ENCODE measurements at places on chromosomes 4 and X.

DNA sequence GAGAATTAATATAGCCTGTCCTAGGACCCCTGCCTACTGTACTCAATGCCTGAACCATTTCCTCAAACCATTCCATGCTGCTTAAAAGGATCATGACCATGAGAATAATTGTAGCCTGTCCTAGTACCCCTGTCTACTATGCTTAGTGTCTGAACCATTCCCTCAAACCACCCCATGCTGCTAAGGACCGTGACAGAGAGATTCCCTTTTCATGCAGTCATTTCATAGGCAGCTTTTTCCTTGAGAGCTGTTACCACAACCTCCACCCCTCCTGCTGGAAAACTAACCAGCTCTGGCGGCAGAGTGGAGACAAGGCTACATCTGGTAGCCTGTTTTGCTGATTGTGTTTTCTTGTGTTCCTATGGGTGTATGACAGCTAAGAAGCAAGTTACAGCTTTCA is 174.9 kb upstream of the SMARCAD1 start:
- DNase-seq: no peak

DNA sequence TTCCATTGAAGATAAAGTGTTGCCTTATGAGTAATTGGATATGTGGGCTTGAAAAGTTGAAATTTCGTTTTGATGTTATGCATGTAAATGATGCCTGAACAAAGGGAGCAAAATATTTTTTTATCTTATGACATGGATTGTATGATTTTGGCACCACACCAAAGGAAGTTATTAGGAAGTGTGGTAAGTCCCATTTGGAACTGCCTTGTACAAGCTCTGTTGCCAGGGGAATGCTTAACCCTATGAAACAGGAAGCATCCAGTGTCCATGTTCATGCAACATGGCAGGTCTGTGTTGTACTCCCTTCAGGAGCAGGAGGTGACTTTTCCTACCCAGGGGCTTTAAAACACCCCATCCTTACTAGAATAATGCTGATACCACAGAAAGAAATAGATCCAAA is 13.2 kb downstream of the SMPX start:
- no peak for DNase-seq

DNA sequence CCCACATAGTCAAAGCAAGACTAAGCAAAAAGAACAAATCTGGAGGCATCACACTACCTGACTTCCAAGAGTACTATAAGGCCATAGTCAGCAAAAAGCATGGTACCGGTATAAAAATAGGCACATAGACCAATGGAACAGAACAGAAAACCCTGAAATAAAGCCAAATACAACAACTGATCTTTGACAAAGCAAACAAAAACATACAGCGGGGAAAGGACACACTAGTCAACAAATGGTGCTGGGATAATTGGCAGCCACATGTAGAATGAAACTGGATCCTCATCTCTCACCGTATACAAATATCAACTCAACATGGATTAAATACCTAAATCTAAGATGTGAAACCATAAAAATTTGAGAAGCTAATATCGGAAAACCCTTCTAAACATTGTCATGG is 819.3 kb upstream of the FRG1 start:
- no peak for DNase-seq

- DNase-seq: no peak
Measured at GRCh38 chrX:38982370-38982769, 181.1 kb downstream of the MID1IP1 start.

DNA sequence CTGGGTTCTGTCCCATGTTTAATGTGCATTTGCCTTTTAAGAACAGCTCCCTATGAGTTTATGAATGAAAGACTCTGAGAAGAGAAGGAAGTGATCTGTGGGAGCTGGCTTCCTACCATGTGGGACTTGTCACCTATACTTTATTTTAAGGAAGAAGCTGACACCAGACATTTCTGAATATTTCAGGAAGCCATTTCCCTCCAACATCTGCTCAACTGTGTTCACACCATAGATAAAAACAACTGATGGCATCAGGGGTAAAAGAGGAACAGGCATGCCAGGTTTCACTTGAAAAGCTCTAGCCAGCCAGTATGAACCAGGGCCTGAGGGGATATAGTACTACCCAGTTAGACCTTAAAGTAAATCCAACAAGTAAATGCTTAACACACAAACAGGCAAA is 116.0 kb downstream of the COL4A6 start:
- DNase-seq: no peak

- DNase-seq: no peak
Measured at GRCh38 chr4:168623011-168623410, 126.2 kb downstream of the PALLD start.

- no peak for DNase-seq
Measured at GRCh38 chrX:10099411-10099810, 57.4 kb upstream of the CLCN4 start.

DNA sequence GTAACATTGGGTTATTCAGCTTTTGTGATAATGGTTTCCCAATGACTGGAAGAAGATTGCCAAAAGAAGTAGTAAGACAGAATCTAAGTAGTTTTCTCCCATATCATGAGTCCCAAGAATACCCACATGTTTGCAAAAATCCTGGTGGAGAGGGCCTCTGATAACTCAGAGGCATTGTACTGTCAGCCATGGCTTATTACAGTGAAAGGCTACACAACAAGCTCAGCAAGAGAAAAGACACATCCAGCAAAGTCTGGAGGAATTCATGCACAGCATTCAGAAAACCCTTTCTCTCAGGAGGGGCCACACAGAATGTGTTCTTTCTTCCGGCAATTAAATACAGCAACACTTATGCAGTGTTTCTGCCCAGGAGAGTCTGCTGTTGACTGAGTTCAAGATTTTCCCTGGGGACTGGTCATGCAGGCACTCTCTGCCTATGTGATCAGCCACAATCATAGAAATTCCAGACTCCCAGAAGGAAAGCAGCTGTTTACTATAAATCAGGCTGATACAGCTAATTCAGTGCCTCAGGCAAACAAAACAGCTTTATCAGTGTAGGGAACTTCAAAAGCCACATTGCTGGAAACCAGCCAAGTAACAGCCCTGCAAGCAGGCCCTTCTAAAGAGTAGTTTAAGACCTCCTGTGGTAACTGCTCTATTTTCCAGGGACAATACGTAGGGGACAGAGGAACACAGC is 937.1 kb downstream of the CCSER1 start:
- no peak for DNase-seq

GRCh38 chrX:18449236-18449635 is 23.8 kb downstream of the CDKL5 start:
- no peak for DNase-seq

GRCh38 chr4:30429813-30430761 is 290.1 kb upstream of the PCDH7 start:
- no peak for DNase-seq

DNA sequence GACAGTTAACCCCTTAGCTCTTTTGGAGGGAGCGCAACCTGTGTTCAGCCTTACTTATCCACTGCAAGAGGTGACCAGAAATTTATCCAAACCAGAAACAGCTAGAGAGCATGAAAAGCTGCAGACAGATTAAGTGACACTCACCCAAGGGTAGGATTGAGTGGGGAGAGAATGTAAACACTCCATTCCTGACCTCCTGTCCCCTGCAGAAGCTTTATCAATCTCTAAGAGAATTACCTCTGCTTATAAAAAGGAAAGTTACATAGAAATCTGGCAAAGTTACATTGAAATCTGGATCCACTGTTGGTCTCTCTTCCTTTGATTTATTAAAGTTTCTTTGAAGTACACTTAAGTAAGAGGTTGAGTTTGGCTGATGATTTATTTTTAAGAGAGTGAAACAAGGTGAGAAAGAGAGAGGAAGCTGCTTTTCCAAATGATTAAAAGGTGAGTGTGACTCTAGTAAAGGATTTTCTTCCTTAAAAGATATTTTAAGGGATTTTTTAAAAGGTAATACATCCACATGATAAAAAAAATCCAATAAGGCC is 112.3 kb downstream of the ANAPC4 start:
- DNase-seq: no peak

- no peak for DNase-seq
Measured at GRCh38 chr4:137524725-137525369, 7.4 kb downstream of the PCDH18 start.

DNA sequence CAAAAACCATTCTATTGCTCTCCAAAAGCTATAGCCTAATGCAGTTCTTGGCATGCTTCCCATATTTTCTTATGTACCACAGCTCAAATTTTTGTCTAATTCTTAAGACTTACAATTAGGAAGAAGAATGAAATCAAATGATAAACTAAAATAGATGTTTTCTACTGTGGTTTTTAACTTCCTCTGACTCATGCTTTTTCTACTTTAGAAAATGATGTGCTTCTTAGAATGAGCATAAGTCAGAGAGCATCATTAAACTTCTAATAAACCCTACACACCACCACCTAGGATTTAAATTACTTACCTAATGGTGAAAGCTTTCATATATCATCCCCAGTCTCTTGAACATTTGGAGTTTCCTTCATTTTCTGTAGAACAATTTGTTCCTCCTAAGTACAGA is 217.0 kb upstream of the NDST3 start:
- DNase-seq: no peak

GRCh38 chrX:43631841-43632240 is 24.3 kb upstream of the MAOA start:
- no peak for DNase-seq

- no peak for DNase-seq
Measured at GRCh38 chr4:61555789-61556188, 355.7 kb downstream of the ADGRL3 start.

- no peak for DNase-seq
Measured at GRCh38 chrX:37776283-37776986, 3.4 kb upstream of the CYBB start.

GRCh38 chr4:76174216-76174615 is 26.0 kb upstream of the NUP54 start:
- DNase-seq: no peak

DNA sequence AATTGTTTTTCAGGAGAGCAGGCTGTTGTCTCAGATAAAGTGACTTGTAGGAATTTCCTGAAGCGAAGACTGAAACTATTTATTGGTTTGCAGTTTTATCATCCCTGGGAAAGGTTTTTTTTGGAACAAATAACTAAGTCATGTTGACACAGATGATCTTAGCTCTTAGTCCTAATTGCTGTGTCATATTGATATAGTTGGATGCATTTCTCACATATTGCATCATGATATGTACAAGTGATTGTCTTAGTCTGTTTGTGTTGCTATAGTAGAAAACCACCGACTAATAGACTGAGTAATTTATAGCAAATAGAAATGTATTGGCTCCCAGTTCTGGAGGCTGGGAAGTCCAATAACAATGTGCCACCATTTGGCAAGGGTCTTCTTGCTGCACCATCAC is 397.5 kb upstream of the PPP1R2C start:
- no peak for DNase-seq

DNA sequence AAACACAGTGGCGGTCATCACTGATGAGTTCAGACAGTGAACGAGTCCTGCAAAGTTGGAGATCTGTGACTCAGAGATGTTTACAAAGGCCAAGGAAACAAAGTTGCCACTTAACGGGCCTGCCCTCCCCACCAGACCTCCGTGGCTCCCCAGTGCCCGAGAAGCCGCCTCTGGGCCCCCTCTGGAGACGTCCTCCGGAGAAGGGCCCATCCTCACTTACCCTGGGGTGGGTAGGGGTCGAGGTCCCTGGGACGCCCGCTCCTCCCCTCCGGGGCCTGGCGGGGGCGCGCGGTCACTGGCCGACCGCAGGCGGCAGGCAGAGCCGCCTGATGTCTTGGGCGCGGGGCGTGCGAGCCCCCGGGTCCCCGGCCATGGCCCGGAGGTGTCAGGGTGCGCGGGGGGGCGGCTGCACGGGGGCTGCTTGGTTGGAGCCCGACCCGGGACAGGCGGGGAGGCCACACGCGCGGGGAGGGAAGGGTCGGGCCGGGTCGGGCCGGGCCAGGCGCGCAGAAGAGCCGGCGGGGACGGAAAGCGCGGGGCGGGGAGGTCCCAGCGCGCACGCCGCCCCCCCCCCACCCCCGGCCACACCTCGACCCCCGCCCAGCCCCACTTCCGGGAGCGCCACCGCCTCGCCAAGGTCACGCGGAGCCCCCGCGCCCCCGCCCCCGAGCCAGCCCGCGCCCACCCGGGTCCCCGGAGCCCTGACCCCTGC is 529 bp downstream of the DHRSX start:
- DNase-seq: no peak

- no peak for DNase-seq
Measured at GRCh38 chr4:34196375-34196774, 2047.9 kb downstream of the ARAP2 start.

GRCh38 chrX:134821370-134821769 is 163.1 kb upstream of the PLAC1 start:
- no peak for DNase-seq

DNA sequence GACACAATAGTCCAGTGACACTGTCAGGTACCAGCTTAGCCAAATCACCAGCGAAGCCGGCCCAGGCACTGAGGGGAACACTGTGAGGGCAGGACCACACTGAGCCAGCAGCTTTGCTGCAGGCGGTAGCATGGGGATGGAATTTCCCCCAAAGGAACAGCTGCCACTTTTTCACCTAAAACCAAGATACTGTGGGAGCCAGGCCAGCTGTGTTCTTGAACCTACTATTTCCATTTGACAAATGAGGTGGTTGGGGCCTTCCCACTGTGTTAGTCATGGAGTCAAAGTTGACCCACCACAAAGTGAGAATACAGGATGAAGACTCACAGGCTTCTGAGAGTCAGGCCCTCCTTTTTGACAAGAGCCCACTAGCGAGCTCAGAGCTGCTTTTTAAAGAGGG is 70.7 kb upstream of the SH3RF1 start:
- DNase-seq: no peak

DNA sequence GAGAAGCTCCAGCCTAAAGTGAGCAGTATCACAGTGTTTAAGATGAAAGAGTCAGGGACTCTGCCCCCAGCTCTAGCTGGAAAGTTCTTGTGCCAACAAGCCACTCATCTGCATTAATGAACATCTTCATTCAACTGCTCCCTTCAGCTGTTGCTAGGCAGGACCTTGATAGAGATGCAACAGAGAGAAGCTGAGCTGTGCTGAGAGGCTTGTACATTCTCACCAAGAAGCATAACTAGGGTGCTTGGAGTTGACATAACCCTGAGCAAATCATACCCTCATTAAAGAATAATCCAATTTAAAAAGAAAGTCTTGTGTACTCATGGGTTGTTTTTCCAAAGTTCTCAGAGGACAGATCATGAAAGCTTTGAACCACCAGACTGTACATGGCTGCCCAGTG is 63.2 kb downstream of the ATXN3L start:
- DNase-seq: no peak

DNA sequence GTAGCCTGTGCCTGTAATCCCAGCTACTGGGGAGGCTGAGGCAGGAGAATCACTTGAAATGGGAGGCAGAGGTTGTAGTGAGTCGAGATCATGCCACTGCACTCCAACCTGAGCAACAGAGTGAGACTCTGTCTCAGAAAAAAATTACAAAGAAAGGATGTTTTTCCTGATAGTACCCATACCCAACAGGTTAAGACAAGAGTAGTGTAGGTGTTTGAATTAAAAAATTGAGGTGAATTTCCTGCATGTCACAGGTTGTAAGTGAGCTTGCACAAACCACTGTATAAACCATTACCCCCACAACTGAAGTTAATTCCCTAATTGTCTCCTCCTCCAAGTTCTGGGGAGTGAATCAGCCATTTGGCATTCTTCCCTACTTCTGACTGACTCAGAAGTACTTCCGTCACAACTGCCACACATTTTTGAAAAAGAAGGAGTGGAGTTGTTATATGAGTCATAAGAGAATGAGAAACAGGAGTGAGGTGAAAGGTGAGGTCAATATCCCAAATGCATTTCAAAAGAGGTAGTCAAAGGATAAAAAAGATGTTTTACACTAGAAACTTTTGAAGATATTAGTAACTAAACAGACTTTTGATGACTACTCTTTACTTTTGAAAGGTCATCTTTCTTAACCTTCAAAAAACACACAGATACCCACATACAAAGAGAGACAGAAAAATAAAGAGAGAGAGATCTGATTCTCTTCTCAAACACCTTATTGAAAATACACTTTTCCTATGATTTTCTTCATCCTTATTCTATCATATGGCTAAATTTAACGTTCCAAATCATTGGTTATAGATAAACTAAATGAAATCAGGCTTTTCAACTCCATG is 134.5 kb downstream of the BTC start:
- no peak for DNase-seq
